ENCODE measurements at places on chromosomes 3 and 15.
A peak's percentile ranks its signal among the peaks of the same experiment; 100 is the strongest.

DNA sequence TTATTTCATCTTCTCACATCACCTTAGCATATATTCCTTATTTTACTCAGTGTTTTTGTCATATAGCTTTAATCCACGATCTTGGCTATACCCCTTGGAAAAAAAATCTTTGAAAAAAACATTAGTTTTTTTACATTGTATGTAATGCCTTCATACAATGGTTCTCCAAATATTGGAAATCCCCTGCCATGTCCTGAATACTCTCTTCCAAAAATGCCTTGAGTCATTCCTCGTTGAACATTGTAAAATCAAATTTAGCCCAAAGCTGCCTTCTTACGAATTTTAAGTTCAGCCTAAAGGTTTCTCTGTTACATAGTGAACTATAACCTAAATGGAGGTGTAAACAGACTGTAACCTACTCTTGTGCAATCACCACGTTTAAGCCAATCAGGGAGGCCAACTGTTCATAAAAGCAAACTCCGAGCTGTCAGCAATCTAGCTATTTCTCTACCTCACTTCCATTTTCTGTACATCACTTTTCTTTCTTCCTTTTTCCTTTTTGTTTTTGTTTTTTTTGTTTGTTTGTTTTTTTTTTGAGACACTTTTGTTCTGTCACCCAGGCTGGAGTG is 140.1 kb downstream of the ANXA2 start:
- no peak for DNase-seq

DNA sequence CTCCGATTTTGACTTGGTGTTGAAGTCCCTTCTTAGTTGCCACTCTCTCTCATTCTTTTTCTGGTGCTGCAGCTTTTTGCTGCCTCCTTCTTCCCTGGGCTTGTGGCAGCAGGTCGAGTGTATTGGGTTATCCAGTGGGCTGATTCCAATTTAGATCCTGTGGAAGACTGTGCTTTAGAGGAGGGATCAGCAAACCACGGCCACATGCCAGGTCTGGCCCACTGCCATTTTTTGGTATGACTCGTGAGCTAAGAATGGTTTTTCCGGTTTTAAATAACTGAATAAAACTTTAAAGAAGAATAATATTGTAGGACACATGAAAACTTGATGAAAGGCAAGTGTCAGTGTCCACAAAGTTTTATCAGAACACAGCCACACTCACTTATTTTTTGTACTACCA is 330.5 kb downstream of the ROBO2 start:
- DNase-seq = no peak

DNA sequence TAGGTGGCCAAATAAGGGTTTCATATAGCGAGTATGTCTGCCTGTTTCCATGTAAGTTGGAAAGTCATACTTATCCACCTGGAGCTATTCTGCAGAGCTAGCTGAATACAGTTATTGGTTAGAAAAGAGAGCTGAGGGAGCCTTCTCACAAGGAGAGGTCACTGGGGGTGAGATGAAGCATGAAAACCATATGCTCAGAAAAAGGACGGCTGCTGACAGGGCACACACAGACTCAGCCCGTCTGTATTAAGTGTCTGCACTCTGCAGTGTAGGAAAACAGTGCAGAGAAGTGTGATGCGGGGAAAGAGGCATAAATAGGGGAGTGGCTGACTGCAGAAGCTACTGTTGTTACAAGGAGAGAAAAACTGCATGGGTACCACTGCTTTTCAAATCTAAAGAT is 58.2 kb downstream of the C3orf70 start:
- no peak for DNase-seq

- peak; percentile 28 for DNase-seq
Measured at GRCh38 chr3:105836533-105836932, 32.3 kb downstream of the CBLB start.

DNA sequence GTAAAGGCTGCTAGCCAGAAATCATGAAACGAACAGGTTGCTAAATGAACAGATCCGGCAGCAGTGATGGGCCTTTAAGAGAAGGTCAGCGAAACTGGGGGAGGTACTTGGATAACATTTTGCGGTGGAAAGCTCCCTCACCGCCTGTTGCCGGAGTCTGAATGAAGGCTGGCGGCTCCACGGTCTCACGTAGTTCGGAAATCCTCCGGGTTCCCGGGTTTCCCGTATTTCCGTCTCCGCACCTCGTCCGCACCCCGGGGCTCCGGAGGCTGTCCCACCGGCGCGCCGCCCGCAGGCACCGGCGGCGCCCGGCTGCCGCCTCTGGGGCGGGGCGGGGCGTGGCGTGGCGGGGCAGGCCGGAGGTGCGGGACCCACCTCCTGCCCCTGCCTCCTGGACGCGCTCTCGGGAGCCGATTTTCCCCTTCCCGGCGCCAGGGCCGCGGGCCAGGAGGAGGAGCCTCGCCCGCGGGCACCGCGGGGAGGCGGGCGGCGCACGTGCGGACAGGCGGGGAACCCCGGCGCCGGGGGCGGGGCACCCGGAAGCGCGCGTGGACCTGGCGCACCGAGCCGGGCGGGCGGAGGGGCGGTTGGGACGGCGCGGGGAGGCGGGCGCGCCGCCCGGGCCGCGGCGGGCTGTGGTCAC is at the start of gene ZDHHC23:
TSS of gene ZDHHC23 (plus strand) at position 642 of the 643 bp plus-strand sequence. CDS start 790 bp downstream, outside the sequence.
- DNase-seq = peak; percentile 67

DNA sequence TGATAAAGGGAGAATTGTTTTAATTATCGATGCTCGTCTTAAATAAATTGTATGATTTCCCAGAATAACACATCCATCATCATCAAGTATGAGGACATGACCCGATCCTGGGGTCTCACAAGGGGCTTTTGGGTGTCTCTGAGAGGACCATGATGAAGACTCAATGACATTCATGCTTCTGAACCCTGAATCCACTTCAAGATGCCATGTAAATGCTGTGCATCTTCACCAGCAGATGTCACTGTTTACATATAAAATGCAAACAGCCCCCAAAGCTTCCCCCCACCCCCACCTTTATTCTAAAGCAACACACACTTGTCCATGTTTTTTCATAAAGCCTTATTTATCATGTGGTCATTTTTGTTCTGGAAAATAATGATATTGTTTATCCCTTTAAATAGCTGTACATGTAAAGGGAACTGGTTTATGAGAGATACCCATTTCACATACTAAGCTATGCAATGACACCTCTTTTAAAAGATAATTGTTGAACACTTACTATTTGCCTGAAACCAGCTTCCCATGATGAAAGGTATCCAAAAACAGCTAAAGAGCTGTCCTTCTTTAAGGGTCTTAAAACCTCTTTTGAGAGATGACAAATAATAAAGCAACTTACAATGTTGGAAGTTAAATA is 69.7 kb upstream of the UBE3A start:
- DNase-seq = no peak

GRCh38 chr3:119598410-119599098 is 869 bp downstream of the PLA1A start:
- no peak for DNase-seq

- DNase-seq = no peak
Measured at GRCh38 chr15:57518779-57519405, 72.8 kb upstream of the MYZAP start.

GRCh38 chr15:23764716-23765115 is 77.6 kb upstream of the NDN start:
- DNase-seq = no peak

DNA sequence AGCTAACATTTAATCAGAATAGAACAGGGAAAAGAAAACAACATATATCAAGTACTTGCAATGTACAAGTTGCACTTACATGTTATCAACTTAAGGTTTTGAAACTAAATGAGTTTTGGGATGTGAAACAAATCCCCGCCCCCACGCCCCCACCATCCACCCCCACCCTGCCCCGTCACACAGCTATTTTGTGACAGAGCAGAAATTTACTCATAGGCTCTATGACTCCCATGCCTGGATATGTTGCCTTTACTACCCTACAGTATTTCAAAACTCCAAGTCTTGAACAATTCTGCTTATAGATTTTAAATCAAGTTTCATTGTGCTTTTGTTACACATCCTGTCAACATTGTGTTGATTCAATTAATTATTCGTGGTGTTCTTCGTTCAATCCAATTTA is 18.1 kb upstream of the IL1RAP start:
- no peak for DNase-seq

GRCh38 chr15:25947323-25948314 is 84.5 kb upstream of the ATP10A start:
- DNase-seq = no peak

DNA sequence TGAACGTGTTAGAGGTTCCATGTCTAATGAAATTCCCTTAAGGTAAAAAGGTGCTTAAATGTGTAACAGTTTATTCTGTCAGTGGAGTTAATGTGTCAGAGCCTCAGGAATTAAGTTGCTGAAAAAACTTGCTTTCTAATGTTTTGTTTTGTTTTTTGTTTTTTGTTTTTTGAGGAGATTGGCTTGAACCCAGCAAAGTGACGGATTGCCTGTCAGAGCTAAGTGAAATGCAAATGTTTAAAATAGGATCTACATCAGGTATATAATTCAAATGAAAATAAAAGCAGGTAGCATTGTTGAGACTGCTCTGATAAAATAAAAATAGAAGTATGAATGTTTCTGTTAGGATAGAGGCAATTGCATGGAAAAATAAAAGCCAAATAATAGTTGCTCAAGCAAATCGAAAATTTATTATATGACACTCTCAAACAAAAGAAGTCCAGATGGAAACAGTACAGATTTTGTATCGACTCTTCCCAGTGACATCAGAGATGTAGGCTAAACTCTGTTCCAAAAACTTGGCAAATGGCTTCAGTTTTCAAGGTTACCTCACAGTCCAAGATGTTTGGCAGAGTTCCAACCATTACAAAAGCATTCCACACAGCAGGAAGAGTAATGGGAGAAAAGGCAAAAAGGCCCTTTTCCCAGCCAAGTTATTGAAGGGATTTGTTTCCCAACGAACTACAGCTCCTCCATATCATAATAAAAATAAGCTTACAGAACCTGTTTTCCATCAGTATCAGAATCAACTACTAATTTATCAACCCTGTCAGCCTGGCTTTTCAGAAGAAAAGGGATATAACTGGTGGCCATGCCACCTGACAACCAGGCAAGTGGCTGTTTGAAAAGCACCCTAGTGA is 291.0 kb downstream of the TBL1XR1 start:
- no peak for DNase-seq

DNA sequence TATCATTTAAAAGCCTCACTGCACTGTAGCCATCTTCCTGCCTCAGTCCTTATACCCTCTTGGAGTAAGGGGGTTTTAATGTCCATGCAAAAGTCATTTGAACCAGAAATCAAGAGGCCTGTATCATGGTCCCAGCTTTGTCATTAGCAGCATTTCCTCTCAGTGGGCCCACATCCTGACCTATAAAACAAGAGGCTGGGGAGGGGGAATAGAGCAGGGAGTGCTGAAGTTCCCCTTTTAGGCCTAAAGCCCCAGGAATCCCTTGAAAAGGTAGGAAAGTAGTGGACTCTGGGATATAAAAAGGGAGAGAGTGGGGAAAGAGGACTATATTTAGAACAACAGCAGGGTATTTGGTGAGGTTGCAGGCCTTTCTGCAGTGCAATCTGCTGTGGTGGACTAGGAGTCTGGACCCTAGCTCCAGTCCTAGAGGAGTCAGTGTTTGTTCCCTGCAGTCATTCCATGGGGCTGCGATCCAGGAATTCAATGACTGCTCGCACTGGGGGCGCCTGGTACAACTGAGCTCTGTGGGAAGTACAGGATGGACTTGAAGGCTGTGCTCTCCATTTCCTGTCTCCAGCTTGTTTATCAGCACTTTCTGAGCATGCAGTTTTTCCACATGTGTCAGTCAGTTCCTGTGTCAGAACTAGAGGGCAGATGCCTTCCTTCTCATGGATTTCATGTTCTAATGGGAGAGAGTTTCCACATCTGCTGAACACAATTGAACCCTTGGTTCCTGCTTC is 46.8 kb downstream of the PDHB start:
- no peak for DNase-seq

DNA sequence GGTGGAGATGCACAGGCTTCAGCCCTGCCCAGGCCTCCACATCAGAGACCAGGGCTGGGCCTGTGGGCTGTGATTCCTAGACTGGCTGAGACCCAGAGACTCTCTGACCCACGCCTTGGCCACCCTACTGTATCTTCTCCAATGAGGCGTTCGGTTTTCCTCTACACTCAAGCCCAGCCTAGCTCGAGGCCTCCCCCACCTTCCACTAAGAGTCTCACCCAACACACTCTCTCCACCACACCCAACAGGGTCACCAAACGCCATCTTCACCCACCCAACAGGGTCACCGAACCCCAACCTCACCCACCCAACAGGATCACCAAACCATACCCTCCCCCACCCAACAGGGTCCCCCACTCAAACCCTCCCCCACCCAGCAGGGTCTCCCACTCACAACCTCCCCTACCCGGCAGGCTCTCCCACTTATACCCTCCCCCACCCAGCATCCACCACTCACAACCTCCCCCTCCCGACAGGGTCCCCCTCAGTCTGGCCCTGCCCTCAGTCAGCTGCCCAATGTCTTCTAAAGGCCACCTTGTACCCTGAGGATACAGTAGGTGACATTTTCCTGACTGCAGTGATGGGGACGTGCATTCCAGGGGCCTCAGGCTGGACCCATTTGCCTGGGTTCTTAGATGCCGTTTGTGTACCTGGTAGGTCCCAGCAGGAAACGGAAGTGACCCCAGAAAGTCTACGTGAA is 20.4 kb downstream of the CFAP100 start:
- no peak for DNase-seq

GRCh38 chr3:142915636-142916035 is 26.8 kb upstream of the PCOLCE2 start:
- DNase-seq = no peak

GRCh38 chr3:129031476-129032215 is 28.9 kb upstream of the GP9 start:
- no peak for DNase-seq

GRCh38 chr15:89321521-89322410 is 12.9 kb downstream of the POLG start:
- DNase-seq = no peak

DNA sequence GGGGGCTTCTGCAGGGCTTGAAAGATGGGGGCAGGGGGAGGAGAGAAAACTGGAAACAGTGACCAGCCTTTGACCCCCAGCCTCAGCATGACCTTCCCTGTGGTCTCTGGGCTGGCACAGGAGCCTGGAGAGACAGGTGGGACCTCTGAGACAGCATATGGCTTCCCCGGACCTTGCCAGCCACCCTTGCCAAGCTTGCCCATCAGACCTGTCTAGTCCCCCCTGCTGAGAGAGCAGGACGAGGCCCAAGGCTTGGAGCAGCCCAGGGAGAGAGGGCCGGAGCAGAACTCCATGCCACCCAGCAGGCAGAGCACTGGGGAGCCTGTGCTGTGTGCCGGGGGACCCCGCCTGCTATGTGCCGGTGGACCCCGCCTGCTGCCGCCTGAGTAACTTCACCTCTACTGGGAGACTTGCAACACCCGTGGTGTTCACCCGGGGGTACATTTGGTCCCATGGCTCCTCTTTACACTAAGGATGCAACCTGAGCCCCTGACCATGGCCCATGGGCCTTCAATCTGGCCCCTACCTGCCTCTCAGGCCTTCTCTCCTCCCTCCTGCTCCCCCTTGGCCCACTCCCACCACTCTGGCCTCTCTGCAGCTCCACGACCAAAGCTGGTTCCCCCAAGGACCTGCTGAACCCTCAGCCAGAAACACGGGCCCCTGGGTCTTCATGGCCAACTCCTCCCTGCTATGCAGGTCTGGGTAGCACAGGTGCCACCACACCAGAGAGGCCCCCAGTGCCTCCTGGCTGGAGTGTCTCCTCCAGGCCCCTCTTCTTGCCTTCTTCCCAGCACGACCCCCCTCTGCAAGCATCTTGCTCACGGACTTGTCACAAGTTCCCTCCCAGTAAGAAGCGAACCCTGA is 21.1 kb upstream of the SLC41A3 start:
- no peak for DNase-seq

- no peak for DNase-seq
Measured at GRCh38 chr15:42584031-42584765, 8.8 kb downstream of the STARD9 start.

All from CD4-positive, alpha-beta T cell treated with Interleukin-15 for 1 hour (primary cell).